ENCODE measurements at places on chromosomes 6 and 20.

- peak; percentile 55 for DNase-seq
These were observed 20.9 kb upstream of the VNN1 start for GRCh38 chr6:132734694-132735236.

DNA sequence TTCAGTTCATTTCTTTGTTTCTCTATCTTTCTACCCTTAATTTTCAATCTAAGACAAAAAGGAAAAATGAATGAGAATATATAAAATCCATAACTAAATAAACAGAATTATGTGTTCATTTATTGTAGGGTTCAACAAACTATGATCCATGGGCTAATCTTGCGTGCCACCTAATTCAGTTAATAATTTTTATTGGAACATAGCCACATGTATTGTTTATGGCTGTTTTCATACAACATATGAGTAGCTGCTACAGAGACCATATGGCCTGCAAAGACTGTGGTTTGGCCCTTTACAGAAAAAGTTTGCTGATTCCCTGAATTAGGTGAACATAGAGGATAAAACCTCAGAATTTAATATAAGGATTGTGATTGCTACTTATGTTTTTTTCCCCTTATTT lies 21.8 kb downstream of the SENP6 start:
- no peak for DNase-seq

DNA sequence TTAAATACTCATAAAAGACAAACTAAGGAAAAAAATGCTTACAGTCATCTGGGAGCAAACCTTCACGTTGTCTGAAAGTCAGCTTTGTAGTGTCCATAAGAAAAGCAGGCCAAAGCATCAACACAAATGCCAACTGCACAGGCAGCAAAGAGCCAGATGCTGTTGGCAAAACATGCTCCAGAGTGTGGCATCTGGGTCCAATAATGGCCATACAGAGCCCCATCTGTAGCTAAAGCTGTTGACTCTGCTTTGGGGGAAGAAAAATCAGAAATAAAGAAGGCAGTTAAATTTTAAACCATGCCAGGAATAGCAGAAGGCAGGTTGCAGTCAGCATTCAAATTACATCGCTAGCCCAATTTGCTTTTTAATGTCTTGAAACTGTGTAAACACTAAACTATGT lies 776.3 kb downstream of the EYS start:
- DNase-seq: no peak

DNA sequence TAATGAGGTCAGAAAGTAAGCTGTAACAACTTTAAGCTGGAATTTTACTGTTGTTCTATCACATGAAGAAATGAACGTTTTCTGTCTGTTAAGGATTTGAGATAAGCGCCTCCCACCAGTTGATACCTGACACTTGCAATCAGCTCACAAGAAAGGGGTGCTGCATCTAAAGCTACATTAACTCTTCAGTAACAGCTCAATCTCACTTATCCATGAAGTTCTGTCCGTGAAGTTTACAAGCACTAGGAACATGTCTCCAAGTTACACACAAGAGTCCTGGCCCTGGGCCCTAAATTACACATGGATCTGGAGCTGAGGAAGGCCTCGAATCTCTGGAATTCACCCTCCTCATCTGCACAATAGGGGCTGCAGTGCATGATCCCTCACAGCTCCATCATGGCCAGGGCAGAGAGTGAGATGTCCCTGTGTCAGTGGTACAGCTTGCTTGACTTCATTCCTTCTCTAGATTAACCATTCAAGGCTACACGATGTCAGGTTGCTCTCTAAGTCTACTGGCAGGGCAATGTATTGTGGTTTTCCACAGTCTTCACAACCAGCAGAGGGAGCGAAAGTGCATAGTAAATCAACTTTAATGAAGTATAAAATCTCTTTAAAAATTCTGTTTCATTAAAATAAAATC lies 182.4 kb upstream of the MCHR2 start:
- DNase-seq: peak; percentile 2

DNA sequence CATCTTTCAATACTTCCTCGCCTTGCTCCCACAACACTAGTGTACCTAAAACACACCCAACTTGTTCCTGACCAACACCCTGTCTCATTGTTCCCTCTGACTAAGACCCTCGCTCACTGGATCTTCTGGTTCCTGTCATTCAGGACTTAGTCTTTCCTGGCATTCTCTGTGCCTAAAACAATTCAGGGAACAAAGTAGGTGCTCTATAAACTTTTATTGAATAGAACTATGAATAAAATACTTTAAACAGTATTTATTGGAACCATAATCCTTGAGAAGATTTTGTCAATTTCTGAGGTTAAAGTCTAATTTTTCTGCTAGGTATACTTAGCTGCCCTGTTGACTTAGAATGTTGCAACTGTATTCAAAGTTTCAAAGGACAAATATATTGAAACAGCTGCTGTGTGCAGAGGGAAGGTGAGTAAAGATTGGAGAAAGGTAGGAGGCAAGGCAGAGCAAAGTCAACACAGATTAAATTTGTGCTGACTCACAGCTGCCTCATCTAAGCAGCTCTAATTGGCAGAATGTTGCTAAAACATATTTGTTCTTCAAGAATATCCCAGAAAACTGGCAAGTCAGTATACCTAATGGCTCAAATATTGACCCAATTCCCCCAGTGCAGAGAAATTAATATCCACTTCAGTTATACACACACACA lies 37.6 kb downstream of the GSTA2 start:
- no peak for DNase-seq
